ENCODE measurements at places on chromosomes 12 and 14.

GRCh38 chr14:80390906-80391305 is 179.6 kb upstream of the DIO2 start:
- no peak for DNase-seq

DNA sequence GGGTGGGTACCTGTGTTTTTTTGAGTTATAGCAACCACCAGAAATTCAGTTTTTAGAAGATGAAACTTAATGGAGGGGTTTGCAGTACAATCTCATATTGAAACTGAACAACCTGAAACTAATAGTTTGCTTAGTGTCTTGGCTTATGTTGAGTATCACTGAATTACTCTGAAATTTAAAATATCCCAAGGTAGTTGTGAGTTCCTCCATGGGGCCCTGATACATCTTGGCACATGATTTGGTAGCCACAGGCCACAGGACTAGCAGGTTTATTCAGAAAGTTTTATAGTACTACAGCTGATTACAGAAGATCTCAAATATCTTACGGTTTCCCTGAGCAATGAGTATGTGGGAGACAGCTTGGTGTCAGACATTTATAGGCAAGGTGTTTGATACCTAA is 10.4 kb downstream of the PTGES3 start:
- no peak for DNase-seq

DNA sequence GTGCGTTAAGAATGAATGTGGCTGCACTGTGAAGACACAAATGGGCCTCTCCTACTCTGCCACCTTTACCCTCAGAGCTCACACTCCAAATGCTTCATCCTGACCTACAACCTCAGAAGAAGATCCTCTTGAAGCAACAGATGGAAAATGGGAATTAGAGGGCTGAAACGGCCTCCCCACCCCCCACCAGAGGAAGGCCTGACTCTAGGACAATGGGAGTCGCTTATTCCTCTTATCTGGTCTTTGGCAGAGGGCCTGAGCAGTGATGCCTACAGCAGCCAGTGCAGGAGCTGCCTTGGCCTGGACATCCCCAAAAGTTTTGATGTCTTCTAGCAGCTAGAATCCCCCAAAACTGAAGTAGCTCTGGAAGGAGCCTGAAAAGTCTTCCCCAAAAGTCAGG is 29.2 kb downstream of the BTBD7 start:
- DNase-seq, result peak; percentile 23

- DNase-seq, result no peak
These were observed 54.2 kb upstream of the CERS5 start for GRCh38 chr12:50221228-50222008.

- peak; percentile 30 for DNase-seq
These were observed 1178.9 kb downstream of the FLRT2 start for GRCh38 chr14:86708846-86709339.

DNA sequence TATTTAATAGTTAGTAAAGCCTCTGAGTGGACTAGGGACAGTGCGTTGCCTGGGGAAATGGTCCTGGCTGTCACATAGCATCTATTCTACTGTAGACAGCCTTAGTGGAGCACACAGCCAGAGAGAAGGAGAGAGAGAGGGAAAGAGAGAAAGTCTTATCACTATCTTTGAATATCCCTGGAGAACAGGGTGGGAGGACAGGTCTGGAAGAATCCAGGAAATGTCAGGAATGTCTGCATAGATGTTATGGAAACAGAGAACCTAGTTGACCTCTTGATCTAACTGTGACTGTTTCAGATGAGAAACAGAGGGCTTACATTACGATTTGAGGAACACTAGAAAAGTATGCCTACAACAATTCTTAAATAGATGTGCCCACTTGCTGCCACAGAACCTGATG is 92.8 kb downstream of the SLC15A5 start:
- DNase-seq, result no peak

GRCh38 chr12:6840330-6840729 is 395 bp upstream of the GNB3 start:
- DNase-seq, result no peak

GRCh38 chr12:9227950-9228349 is 19.8 kb upstream of the PZP start:
- no peak for DNase-seq

DNA sequence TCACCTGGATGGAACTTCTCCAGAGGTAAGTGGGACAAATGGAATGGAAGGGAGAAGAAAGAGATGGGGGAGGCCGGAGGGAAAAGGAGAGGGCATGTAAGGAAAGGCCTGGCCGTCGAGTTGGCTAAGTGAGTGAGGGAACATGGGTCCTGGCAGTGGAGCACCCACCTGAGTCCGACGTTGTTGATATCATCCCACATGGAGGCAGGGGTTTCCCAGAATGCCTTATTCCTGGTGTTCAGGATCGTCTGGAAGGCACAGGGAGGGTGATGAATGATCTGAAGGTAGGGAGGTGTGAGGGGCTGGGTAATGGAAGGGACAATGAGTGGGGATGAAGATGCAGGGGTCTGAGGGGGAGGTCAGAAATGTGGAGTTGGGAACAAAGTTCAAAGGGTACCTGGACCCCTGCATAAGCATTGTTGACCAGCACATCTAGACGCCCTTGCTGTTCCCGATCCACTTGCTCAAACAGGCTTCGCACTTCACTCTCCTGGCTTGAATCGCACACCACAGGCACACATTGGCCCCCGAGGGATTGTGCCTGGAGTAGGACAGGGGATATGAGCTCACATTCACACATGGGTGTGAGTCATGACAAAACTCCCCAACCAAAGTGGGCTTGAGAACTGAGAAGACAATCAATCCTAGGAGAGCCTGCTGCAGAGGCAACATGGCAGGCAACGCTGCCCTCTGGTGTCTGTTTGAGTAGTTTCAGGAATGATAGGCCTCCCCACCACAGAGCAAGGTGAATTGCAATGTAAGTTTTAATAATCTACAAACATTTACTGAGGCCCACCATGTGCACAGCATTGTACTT is 3.0 kb downstream of the DHRS1 start:
- DNase-seq, result peak; percentile 68

GRCh38 chr12:96195845-96196451 is 1.8 kb downstream of the ELK3 start:
- no peak for DNase-seq

- no peak for DNase-seq
These were observed 45.3 kb downstream of the BCL11B start for GRCh38 chr14:99226687-99227086.

DNA sequence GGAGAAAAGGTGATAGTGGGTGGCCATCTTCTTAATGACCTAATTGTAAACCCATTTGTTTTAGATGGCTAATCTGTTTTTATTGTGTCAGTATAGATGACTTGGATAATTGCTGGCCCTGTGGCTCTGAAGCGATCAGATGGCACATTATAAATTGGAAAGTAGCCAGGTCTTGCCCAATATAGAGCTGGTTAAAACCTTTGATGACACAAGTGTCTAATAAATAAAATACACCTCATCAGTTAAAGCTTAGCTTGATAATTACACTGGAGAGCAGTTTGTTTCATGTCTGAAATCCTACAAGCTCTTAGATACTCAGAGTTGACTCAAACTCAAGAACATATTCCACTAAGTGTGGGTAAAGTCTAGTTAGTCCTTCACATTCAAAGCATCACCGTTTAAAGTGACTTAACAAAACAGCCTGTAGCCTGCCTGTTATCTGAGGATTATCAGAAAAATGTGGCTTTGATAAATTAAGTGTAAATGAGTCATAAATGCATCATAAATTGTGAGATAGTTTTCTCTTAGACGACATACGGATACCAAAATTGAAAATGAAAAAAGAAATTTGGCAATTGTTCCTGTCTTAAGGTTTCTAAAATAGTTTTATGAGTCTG is 280.9 kb downstream of the LRIG3 start:
- no peak for DNase-seq

- DNase-seq, result no peak
These were observed 7.9 kb downstream of the HDAC7 start for GRCh38 chr12:47811581-47812484.

- no peak for DNase-seq
These were observed 2.3 kb upstream of the ADSS1 start for GRCh38 chr14:104721505-104722431.

GRCh38 chr12:122080149-122081082 is 1.9 kb downstream of the MLXIP start:
- DNase-seq, result peak; percentile 81

GRCh38 chr14:51069055-51069454 is 25.9 kb downstream of the TRIM9 start:
- DNase-seq, result no peak

- no peak for DNase-seq
These were observed 147.9 kb downstream of the PPFIA2 start for GRCh38 chr12:81610955-81611889.

DNA sequence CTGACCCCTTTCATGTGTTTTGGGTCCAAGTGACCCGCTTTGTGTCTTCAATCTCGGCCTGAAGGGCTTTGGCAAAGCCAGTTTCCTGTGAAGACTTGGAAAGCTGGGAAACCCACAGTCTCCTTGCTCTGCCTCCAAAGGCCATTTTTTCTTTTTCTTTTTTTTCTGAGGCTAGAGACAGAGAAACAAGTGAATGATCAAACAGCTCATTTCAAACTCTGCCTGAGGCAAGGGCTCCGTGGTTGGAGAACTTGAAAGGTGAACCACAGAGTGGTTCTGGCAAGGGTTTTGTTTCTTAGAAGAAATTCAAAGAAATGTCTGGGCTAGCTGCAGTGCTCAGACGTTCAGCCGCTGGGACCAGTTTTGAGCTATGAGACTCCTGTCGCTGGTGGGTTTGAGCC is 62.7 kb downstream of the ERH start:
- no peak for DNase-seq

DNA sequence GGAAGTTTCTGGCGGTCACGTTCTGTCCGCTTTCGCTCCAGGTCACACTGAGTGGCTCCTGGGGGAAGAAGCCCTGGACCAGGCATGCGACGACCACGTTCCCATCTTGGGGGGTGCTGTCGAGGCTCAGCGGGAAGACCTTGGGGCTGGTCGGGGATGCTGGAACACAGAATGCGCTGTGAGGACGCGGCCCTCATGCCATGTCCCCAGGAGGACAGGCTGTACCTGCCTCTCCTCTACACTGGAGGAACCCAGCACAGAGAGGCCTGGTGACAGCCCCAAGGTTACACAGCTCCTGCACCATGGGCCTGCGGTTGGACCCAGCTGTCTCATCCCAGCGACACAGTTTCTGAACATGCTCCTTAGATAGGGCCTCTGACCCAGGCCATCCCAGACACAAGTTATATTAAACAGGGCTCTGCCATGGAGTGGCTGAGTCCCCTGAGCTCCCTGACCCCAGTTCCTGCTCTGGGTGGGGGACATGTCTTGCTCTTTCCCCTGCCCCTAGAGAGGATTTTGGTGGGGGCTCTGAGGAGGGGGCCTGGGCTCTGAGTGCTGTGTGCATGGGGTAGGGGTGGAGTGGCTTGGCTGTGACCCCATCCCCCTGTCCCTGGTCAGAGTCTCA is 62.0 kb downstream of the TMEM121 start:
- DNase-seq, result no peak

DNA sequence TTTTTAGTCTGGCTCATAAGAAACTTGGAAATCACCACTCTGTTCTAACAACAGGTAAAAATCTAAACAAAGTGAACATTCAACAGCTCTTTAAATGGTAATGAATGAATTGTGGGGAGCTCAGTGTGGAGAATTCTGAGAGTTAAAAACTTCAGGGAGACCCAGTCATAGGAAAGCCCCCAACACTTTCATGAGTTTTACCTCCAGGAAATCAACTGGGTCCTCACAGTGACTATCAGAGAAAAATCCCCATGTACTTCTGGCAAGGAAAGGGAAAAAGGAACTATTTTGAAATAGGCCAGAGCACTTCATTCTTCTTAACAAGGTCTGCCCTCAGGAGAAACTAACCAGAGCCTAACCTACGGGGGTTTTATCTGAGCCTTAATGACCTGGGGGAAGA is 134.7 kb downstream of the CMAS start:
- no peak for DNase-seq

GRCh38 chr12:32801269-32801980 is 45.7 kb upstream of the YARS2 start:
- DNase-seq, result no peak

DNA sequence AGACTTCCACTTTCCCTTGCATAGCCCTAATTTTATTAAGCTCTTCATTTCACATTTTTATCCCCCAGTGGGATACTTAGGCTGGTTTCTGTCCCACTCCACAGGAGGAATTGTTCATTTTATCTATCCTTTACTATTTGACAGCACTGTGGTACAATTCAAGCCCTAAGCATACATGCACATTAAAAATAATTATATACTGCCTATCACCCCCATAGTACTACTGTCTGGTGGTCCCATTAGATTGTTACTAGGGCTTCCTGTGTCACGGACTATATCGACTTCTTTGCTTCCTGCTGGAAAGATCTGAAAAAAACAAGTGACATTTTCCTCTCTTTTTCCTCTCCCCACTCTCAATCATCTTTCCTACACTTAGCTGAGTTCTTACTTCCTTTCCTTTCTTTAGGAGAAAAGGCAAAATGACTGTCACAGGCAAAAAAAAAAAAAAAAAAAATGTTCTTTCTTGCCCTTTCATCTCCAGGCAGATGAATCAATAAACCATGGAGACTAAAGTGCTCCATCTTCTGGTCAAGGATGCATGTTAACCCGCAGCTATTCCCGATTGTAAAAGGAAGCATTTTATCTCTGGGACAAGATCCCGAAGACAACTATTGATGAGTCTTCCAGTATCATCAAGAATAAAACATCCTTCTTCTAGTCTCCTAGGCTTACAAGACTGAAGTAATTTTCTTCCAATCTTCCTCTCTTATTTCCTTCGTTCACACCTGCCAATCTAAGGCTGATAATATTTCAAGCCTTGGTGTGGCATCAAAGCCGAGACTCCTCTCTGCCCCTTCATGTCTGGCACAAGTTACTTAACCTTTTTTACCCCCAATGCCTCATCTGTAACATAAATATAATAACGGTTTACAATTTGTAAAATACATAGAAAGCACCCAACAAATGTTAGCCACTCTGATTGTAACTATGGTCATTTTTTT is 94.4 kb upstream of the PLEKHG7 start:
- peak; percentile 18 for DNase-seq

- no peak for DNase-seq
These were observed 110.4 kb downstream of the SLC8A3 start for GRCh38 chr14:70078329-70078728.

DNA sequence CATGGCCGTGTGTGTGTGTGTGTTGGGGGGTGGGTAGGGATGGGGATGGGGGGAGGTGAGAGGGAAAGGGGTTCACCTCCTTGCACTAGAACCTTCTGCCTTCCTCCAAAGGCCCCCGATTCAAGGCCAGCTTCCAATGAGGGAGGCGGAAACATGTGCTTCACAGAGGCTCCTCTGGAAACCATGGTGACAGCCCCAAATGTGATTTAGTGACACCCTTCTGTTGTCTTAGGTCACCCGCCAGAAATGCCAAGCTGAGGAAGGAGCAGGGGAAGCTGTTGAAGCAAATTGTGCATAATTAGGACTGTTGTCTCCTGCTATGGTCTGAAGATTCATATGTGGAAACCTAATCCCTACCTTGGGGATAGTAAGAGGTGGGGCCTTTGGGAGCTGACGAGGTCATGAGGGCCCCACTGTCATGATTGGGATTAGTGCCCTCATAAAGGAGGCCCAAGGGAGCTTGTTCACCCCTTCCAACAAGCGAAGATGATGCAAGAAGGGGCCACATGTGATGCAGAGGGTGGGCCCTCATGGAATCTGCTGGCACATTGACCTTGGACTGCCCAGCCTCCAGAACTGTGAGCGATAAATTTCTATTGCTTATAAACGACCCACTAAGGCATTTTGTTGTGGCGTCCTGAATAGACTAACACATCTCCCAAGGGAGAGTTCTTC is 95.2 kb downstream of the AACS start:
- DNase-seq, result no peak

Measured in mucosa of gallbladder (tissue), 1 donor.